Stimulated activated CD4-positive, alpha-beta T cell treated with anti-CD3 and anti-CD28 coated beads, TNF-alpha, amount 100 ng/mL, for 1 hour (primary cell): ENCODE measurements at places on chromosomes 16 and 17.

GRCh38 chr17:80068301-80069222 is 32.1 kb downstream of the CCDC40 start:
- DNase-seq, result no peak

GRCh38 chr17:41592601-41593305 is 6.1 kb upstream of the KRT14 start:
- no peak for DNase-seq

DNA sequence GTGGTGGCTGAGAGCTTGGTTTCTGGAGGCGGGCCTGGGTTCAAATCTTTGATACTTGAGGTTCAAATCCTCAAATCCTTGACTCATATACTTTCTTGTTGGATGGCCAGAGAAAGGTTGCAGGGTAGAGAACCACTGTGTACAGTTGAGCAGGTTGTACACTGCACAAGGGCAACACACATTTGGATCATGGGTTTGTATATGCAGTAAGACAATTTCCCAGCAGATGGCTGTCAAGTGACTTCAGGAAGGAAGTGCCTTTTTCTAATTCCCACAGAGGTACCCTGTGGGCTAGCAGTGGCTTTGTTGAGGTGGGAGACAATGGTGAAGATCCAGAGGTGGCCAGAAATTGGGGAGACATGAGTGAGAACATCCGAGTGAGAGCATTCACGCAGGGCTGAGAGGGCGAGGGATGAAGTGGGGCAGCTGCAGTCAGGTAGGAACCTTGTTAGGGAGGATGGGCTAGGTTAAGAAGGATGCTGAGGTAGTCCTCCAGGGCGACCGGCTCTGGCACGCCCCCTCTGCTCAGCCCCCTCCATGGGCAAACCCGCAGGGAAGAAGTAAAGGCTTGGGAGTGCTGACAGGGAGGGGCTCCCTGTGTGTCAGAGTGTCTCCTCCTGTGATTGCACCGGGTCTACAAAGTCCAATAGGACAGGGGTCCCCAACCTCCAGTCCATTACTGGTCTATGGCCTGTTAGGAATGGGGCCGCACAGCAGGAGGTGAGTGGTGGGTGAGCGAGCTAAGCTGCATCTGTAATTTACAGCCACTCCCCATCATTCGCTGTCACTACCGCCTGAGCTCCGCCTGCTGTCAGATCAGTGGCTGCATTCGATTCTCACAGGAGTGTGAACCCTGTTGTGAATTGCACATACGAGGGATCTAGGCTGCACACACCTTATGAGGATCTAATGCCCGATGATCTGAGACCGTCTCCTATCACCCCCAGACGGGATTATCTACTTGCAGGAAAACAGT is 2.7 kb downstream of the C16orf89 start:
- DNase-seq, result no peak

DNA sequence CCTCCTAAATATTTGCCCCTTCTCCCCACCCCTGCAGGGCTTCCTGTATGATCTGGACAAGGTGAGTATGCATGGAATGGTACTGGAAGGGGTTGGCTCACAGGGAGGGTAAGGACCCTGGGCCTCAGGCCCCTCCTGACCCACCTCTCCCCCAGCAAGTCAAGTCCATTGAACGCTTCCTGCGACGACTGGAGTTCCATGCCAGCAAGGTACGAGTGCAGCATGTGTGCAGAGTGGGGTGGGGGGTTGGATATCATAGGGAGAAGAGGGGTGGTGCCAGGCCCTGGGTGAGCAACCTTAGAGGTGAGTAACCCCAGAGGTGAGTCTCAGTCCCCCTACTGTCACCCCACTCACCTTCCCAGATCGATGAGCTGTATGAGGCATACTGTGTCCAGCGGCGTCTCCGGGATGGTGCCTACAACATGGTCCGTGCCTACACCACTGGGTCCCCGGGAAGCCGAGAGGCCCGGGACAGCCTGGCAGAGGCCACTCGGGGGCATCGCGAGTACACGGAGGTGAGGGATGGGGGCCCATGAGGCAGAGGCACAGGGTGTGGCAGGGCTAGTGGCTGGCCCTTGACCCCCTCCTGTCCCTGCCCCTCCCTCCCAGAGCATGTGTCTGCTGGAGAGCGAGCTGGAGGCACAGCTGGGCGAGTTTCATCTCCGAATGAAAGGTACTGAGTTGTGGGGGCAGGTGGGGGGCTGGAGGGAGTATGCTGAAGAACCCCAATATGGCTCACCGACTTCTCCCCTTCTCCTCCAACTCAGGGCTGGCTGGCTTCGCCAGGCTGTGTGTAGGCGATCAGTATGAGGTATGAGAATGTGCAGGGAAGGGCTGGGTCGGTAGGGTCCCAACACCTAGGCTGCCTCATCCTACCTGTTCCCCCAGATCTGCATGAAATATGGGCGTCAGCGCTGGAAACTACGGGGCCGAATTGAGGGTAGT is 11.3 kb downstream of the RIPOR1 start:
- DNase-seq, result no peak

- DNase-seq, result no peak
Measured at GRCh38 chr16:57166951-57167350, 18.9 kb downstream of the PSME3IP1 start.

GRCh38 chr16:80366023-80366422 is 174.8 kb upstream of the DYNLRB2 start:
- no peak for DNase-seq

DNA sequence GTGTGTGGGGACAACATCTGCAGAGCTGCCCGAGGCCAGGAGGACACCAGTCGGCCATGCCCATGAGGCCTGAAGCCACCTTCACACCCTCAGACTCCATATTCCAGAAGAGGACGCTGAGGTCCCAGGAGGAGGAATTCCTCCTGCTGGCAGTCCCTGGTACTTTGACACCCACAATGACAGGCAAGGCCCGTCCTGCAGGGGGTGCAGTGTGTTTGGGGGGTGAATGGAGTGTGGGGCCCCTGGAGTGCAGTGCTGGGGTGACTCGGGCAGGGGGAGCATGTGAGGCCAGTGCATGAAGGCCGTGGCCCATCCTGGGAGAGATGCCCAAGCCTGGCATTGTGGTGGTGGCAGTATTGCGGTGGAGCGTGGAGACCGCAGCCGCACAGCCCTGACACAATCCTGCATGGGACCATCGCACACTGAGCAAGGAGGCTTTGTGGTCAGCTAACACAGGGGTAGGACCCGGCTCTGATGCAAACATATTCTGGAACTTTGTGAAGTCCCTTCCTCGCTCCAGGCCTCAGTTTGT is 52.2 kb downstream of the ZDHHC7 start:
- no peak for DNase-seq

DNA sequence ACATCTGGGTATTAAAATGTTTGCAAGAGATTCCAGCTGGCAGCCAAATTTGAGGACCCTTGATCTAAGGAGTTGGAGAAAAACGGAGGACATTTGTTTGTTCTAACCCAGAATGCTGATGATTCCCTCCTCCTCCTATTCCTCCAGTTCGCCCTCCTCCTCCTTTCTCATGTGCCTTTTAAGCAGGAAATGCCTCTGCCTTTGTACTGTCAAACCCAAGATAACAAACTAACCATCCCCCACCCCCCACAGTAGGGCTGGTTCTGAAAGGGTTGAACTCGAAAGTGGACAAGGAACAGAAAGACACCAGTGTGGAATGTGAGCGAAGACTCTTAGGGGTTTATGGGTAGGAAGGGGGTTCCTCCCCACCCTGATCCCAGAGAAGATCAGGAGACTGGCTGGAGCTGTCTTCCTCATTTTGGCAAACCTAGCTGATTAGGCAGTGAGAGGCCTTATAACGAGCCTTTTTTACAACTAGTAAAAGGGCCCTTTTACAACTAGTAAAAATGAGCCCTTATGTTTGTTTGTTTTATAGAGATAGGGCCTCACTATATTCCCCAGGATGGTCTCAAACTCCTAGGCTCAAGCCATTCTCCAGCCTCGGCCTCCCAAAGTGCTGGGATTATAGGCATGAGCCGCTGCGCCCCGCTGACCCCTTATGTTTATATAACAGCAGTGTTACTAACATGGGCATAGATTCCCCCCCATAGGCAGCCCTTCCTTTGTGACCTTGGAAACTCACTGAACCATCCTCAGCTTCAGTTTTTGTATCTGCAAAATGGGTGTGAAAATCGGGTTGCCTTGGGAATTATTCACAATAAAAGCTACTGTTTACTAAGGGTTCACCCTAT is 975 bp downstream of the CHD9 start:
- DNase-seq, result no peak

- DNase-seq, result no peak
Measured at GRCh38 chr17:50359005-50359699, 13.2 kb downstream of the XYLT2 start.

- no peak for DNase-seq
Measured at GRCh38 chr17:69764146-69764545, 310.9 kb upstream of the KCNJ16 start.

GRCh38 chr17:21376081-21376758 is at the start of gene KCNJ12:
Gene KCNJ12, plus strand, starts transcription at chr17:21376357. Its CDS starts 38,986 bp downstream, at chr17:21415343.
- DNase-seq, result no peak

GRCh38 chr16:46916980-46917379 is 32.8 kb downstream of the GPT2 start:
- no peak for DNase-seq

GRCh38 chr16:64657316-64658011 is 464.4 kb downstream of the CDH11 start:
- no peak for DNase-seq

DNA sequence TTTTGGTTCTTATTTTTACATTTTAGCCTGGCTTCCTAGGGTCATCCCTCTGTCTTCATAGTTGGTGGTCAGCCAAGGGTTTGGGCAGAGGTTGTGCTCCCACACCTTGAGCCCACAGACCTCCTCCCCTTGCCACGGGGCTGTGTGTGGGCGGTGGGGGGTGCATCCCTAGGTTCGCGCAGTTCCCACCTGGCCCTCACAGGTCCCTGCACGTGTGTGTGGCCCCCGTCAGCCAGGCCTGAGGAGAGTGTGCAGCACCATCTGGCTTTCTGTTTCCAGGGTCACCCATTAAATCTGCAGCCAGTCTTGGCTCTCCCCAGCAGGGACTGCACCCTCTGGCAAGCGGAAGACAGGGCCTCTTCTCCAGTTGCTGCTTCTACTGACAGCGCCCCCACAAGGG is 13.6 kb upstream of the OGFOD3 start:
- no peak for DNase-seq

DNA sequence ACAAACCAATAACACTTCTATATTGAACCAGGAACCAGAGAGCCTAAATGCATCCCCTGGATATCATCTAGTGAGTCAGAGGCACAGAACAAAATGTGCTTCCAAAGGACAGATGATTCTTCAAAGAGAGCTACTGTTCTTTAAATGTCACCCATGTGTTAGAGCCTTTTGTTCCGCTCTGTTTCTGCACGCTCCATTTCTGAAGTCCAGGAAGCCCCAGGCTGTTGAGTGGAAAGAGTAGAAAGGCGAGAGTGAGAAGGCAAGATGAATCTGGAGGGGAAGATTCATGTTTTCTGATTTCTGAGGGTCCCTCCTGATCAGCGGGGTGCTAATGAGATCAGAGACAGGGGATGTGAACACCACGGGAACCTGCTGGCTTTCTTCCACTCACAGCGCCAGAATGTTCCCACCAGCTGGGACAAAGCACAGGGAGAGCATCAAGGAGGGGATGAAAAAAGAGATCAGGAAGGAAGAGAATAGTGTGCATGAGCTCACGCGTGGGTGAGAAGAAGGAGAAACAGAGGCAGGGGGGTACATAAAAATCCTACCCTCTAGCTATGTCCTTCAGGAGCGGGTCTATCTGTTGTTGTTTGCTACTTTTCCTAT is 559.9 kb upstream of the HSBP1 start:
- no peak for DNase-seq

DNA sequence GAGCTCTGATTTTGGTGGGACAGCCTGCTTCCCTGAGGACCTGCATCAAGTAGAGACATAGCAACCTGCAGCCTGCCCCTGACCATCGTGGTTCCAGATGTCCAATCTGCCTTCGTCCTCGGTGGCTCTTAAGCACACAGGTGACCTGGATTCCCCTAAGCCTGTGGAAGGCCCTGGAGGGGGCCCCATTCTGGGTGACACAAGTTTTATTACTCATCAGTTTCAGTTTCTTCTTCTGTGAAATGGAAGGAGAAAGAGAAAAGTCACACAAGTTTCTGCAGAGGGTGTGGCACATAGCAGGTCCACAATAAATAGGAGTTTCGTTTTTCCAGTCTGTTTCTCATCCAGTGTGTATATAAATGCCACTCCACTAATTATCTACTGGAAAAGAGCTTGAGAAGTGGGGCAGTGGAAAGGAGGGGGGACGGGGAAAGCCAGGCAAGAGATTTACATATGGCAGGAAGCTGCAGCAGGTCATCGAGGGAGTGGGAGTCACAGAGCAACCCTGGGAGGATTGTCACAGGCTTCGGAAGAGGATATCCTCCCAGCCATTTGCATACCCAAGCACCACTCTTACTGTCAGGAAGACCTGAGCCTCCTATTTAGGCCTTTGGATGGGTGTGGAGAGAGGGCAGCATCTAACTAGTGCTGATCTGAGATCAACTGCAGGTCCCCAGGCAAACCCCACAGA is 10.0 kb upstream of the NOS2 start:
- DNase-seq, result no peak

- DNase-seq, result no peak
Measured at GRCh38 chr16:54026456-54026855, 260.1 kb downstream of the IRX3 start.

- no peak for DNase-seq
Measured at GRCh38 chr16:6576113-6576512, 756.5 kb upstream of the RBFOX1 start.

DNA sequence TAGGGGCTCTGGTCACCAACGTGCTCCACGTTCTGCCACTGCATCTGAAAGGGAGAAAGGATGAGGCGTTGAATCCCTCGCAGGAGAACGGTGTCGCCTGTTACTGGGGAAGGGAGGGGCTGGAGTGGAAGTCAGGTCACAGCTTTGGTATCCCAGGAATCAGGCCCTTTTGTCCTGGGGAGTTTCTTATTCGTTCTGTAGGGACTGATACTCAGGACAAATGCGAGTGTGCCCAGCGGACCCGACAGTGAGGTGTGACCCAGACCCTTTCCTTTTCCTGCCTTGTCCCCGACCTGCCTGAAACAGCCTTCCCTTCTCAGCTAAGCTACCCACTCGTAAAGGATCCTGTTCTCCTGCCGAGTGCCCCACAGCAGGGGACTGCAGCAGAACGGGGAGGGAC is 177.5 kb downstream of the VPS53 start:
- no peak for DNase-seq

- peak; percentile 94 for DNase-seq
Measured at GRCh38 chr17:45225964-45226530, 4.4 kb downstream of the FMNL1 start.

DNA sequence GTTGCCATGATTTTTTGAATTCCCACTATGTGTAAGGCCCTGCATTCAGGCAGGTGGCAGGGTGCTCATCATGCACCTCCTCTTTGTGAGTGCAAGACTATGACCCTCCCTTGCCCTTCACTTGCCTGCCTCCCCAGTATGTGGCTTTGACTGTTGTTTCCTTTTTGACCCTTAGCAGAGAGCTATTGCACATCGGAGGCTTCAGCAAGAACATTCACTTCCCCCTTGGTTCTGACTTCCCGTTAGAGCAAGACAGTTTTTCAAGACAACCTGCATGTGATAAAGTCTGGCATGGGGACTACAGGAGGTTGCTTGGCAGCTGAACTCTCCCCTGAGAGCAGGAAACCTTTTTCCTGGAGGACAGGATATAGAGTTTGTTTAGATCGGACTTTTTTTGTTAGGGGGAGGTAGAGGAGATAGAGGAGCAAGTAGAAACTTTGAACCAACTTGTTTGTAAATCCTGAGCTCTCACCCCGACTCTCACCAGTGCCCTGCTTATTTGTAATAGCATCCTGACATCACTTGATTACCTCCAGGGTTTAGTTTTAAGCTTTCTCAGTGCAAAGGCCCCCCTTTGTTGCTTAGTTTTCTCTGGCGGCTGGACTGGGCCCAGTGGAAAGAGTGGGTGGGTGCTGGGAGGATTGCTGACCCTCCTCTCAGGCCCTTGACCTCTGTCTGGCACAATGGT is 34.3 kb downstream of the LIMD2 start:
- no peak for DNase-seq
